Caco-2 (cell line): ENCODE measurements at places on chromosomes 3 and 15.

- no peak for DNase-seq
Observed at GRCh38 chr3:184757022-184757651, 45.3 kb upstream of the MAGEF1 start.

DNA sequence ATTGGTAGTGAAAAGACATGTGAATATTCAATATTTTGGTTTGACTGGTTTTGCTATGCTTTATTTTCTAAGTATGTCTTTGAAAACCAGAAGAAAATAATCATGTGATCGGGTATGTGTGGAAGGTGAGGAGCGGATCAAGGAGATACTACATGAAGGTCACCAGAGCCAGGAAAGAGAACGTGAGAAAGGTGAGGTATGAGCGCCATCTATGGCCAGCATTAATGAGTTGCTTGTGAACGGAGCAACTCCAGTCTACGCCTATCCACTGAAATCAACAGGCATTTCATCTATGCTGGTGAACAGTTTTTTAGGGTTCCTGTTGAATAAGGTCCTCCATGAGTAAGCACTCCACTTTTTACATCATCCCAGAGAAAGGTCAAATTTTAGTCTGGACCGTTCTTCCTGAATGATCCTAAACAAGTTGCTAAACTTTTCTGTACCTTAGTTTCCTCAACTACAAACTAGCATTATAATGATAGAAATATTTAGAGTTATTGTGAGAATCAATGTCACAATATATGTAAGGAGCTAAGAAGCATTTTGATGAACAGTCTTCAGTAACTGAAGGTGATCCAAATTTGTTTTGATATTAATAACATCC lies 1435.2 kb upstream of the CADM2 start:
- DNase-seq, result peak; percentile 58

- DNase-seq, result no peak
Observed at GRCh38 chr15:60511351-60512031, 32.5 kb upstream of the ICE2 start.

GRCh38 chr15:98671060-98672008 lies 23.0 kb downstream of the IGF1R start:
- no peak for DNase-seq

DNA sequence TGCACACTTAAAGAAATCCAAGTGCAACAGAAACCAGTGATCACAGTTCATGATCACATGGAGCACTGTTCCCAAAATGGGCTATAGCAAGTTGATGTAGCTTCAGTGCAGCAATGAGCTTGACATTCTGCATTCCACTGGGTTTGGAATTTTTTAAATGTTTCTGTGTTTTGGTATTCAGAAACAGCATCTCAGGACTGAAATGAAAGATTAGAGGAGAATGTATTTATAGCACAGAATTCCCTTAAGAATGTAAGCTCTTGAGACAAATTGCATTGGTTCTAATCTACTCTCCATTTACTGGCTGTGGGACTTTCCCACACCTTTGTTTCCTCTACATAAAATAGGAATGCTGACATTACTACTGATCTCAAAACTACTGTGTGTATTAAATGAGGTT lies 162.7 kb downstream of the FGF12 start:
- no peak for DNase-seq

DNA sequence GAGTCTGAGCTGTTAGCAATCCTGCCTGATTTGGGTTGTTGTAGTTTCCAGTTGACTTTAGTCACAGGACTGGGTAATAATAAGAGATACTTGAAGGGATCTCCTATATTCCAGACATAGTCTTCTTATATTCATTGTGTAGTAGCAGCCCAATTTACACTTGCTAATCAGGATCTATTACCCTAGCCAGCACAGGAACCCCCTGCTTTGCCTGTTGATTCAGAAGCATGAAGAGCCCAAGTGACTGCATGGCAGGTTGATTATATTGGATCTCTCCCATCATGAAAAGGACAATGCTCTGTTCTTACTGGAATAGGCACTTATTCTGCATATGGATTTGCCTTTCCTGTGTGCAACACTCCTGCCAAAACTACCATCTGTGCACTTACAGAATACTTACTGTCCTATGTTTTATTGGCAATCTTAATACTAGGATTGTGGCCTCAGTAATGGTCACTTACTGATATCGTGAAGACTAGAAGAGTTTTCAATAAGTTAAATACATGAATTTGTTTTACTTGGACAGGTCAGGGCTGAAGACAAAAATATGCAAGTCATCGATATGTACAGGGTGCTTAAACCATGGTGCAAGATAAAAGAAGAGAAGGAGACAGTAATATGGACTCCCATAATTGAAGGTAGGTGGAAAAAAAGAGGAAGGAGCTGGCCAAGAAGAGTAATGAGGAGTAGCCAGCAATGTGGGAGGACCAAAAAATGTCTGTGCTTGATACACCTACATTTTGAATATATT lies 304.1 kb downstream of the MCTP2 start:
- DNase-seq, result no peak

DNA sequence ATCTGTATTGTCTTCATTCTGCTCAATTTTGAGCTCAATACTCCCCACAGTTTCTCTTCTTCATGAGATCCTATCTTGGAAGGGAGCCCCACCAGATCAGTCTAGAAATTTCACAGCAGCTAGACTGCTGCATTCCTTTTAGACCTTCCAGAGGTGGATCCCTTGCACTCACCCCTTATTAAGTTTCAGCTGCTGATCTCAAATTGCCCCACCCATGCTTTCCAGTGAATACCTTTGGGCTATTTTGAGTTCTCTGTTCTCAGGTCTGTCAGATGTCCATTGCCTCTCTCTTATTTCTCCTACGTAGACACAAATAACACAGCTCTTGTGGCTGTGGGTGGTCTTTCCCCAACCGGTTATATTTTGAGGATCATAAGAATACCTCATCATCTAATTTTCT lies 60.8 kb downstream of the GPR156 start:
- DNase-seq, result no peak

DNA sequence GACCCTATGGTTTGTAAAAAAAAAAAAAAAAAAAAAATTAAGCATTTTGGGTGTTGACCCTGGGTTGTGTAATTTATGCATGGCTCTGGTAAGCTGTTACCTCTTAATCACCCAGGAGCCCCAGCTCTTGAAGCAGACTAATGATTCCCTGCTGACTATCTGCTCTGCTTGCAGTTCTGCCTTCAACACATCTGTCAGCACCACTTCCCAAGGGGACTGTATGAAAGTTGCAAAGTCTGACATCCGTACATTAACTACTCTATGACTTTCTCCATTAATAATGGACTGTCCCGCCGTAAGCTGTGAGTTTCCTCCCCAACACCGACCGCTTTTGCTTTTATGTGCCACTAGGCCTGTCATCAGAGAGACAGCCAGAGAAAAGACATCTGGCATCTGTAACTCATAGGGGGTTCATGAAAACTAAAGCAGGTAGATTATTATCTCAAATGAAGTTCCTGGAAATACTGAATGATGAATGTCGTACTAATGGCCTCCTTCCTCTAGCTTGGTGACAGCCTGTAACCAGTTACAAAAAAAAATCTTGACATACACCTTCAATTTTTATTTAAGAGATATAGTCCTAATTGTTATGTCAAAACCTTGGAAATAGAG lies 271.5 kb downstream of the IL5RA start:
- DNase-seq, result no peak

- DNase-seq, result no peak
Observed at GRCh38 chr3:99925584-99926230, 108.0 kb downstream of the CMSS1 start.

DNA sequence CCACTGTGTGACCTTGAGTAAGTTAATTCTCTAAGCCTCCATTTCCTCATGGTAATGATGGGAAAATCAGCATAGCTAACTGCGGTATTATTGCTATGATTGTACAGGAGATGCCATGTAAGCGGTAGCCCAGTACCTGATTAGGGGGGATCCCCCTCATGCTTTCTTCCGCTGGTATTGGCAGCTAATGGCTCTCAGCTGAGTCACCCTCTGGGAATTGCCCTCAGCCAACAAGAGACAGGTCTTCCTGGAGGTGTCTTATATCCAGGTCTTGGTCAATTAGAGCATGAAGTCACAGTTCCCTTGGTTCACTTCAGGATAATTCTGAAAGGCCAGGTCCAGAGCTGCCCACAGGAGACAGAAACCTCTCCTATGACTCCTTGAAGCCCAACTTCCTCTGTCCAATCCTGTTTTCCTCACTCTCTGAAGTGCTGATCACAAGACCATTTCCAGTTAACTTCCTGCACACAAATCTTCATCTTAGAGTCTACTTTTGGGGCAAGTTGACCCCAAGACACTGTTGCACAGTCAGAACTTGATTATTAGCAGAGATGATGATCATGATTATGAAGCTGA lies 724.7 kb upstream of the ZNF385D start:
- no peak for DNase-seq

- DNase-seq, result no peak
Observed at GRCh38 chr3:52838561-52839267, 3.9 kb upstream of the MUSTN1 start.

DNA sequence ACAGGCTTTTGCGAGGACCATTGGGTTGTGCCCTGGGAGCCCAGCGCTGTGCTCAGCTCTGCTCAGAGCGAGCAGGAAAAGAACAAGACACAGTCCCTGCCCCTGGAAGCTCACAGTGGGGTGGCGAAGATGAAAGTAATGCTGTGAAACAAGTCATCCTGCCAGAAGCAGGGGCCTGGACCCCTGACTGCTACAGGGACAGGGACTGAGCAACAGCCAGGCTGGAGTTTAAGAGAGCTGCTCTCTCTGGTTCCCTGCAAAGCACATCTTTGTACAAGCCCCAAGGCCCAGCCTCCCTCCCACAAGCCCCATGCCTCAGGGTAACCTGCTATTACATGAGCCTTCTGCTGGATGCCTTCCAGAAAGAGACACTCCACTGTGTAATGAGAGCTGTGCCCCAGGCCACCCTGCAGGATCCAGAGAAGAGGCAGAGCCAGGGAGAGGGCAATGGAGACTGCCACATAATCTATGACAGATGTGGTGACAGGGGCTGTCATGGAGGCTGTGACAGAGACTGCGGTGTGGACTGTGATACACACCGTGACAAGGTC lies 7.1 kb upstream of the HCN4 start:
- no peak for DNase-seq

DNA sequence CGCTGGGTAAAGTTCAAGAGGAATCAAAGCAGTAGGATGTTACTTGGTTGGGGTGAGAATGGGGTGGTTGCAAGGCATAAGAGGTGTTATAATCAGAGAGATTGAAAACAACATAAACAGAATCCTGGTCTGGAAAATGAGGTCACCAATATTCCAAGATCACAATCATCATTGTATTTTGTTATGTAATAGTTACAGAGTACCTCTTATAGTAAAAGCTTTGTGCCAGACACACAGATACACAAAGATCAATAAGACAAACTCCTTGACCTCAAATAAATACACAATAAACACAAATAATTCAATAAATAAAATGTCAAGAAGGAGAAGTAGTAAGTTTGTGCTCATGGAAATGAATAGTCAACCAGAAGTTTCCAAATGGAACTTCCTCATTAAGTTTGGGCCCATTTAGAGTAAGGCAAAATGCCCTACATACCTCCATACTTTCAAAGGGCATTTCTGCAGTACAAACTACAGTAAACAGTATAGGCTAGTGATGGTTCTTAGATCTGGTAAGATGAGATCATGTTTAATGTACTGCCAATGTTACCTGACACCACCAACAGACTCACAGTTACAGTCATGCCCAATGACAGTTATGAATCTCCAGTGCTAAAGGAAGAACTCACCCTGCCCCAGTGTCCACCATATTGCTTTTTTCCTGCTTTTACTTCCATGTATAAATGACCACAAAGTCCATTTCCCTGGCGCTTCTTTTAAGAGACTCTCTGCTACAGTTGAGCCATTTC lies 93.4 kb downstream of the KCNMB2 start:
- DNase-seq, result no peak

DNA sequence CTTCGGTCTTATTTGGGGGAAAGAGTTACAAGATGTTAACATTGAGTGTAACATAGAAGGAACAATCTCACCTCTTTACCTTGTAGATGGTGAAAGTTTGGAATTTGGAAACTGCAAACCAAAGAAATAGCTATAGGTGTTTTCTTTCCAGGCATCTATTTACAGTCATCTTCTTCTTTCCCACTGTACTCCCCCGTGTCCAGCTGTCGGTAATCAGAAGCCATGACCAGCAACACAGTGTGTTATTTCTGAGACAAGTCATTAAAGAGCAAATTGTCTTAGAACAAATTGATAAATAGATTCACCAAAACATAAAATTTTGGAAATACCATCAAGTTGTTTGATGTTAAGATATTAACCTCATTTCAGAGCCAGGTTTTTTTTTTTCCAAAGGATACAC lies 590.5 kb upstream of the NAALADL2 start:
- DNase-seq, result no peak
